ENCODE measurements at places on chromosomes 5 and 9.

GRCh38 chr5:151151793-151152192 is 5.8 kb downstream of the ANXA6 start:
- no peak for DNase-seq

GRCh38 chr5:90618071-90618470 is 59.5 kb downstream of the ADGRV1 start:
- no peak for DNase-seq

DNA sequence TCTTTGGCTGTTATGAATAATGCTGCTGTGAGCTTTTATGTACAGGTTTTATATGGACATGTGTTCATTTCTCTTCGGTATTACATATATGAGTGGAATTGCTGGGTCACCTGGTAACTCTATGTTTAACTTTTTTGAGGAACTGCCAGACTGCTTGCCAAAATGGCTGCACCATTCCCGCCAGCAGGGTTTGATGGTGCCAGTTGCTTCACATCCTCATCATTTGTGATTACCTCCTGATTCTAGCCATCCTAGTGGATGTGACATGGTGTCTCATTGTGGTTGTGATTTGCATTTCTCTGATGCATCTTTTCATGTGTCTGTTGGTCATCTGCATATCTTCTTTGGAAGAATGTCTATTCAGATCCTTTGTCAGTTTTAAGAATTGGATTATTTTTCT is 10.7 kb downstream of the NANS start:
- DNase-seq = no peak

- no peak for DNase-seq
Measured at GRCh38 chr5:1799110-1799601, 481 bp downstream of the MRPL36 start.

- no peak for DNase-seq
Measured at GRCh38 chr9:129524582-129525270, 96.2 kb downstream of the C9orf50 start.

DNA sequence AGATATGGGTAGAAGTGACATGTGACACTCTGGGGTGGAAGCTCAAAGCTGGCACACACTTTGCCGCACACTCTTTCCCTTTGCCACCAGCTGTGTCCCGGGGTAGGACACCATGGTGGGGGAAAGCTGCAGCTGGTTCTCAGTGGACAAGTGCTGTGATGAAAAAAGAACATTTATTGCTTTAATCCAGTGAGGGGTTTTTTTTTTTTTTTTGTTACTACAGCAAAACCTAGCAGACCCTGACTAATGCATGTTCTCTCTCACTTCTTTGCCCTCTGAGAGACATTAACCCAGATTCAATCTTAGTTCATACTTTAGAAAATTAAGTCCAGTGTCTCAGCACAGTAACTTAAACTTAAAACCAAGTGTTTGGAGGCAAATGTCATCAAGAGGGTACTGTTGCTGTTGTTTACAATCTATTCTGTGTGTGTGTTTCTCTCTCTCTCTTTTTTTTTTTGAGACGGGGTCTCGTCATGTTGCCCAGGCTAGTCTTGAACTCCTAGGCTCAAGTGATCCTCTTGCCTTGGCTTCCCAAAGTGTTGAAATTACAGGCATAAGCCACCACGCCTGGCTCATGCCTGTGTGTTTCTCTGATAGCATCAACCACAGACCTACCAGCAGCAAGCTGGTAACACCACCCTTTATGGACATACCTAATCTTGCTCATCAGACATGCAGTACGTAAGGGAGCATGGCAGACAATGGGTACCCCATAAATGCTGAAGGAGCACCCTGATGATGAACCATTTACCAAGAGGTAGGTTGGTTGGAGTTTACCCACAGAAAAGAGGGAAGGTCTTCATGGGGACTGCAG is 84.7 kb upstream of the TBC1D2 start:
- DNase-seq = no peak

DNA sequence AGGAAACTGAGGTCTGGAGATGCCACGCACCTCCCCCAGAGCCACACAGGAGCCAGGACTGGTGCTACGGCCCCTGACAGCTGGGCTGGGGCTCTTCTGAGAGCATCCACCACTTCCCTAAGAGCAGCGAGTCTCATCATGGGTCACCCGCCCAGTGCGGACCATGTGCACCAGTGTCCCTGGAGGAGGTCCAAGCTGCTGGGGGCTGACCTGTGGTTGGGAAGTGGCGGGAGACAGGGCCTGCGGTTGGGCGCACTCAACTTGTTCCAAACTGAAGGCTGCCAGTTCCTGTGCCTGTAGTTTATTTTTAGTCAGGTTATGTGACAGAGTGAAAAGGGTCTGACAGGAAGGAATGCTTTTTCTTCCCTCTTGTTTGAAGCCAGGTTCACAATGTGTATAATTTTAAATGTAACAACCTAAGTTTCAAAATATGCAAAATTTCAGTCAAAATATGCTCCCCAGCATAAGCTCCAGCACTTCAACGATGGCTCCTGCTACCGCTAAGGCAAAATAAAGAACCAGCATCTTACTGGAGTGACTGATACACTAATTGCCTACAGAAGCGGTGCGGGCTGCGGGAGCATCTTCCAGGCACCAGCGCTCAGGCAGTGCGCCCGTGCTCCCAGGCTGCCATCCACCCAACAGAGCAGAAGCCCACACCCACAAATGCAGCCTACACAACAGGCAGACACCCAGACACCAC is 14.8 kb downstream of the BARHL1 start:
- DNase-seq = no peak

DNA sequence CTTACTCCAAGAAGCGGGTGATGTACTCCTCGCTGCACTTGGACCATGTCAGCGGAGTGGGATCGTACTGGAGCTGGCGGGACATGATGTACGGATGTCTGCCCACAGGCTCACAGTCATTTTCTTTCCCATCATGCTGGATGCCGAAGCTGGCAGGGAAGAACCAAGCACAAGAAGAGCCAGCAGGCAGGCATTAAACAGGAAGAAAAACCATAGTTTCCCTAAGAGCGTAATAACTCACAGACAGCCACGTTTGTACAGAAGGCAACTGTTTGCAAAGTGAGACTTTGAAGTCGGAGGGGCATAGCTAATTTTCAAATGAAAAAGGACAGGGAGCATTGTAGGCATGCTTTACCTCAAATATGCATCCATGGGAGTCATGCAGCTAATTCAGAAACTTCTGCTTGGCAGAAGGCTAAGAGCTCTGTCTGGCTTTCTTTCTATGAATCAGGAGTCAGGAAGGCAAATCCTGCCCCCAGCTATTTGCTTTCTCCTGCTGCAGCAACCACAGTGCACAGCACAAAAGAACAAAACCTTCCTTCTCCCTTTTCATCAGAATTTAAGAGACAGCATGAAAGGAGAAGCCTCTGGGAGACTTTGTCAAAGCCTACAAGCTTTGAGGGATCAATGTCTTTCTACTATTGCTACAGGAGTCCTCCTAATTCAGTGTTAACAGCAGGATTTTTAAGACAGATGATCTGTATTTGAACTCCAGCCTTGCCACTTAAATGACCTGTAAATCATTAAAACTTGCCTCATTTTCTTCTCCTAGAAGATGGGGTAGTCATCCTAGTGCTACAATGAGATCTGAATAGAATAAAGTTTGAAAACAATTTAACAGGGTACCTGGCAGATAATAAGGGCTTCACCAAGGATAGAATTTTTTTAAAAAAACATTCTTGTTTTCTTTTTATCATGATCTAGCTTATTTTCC is 209.1 kb downstream of the TARS1 start:
- no peak for DNase-seq

- no peak for DNase-seq
Measured at GRCh38 chr5:16957304-16958196, 21.5 kb upstream of the MYO10 start.

- DNase-seq = no peak
Measured at GRCh38 chr5:179554981-179555380, 4.6 kb downstream of the RUFY1 start.

DNA sequence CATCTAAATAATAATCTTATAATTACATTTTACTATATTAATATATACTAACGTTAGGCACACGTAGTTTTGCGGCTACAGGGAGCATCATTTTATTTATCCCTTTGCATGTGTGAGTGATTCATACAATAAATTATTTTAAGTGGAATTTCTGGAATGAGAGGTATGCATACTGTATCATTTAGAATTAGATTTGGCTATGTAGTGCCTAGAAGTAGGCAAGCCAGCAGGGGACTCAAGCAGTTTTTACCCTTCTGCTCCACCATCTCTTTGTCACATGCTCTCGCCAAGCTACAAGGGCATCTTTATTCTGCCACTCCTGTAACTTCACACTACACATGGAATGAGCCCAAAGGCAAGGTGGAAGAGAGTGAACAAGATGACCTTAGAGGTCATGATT is 60.8 kb downstream of the MEGF10 start:
- DNase-seq = no peak

GRCh38 chr9:4262735-4263141 is 37.1 kb downstream of the GLIS3 start:
- no peak for DNase-seq

DNA sequence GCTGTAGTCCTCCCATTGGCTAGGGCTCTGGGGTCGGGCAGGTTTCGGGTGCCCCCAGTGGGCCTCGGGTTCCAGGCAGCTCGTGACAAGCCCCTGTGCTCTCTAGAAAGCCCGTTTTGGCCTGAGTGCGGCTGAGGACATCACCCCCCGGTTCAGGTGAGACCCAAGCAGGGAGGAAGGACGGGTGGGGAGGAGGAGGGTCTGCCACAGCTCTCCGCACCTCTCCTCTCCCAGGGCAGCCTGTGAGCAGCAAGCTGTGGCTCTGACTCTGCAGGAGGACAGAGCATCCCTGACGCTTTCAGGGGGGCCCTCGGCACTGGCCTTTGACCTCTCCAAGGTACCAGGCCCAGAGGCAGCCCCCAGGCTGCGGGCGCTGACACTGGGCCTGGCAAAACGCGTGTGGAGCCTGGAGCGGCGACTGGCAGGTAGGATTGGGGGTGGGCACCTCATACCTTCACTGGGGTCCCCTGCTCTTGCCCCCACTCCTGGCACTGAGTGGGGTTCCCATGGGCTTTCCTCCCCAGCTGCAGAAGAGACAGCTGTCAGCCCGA is 672 bp downstream of the PAXX start:
- DNase-seq = no peak

- no peak for DNase-seq
Measured at GRCh38 chr9:98572054-98572627, 136.6 kb downstream of the GABBR2 start.

DNA sequence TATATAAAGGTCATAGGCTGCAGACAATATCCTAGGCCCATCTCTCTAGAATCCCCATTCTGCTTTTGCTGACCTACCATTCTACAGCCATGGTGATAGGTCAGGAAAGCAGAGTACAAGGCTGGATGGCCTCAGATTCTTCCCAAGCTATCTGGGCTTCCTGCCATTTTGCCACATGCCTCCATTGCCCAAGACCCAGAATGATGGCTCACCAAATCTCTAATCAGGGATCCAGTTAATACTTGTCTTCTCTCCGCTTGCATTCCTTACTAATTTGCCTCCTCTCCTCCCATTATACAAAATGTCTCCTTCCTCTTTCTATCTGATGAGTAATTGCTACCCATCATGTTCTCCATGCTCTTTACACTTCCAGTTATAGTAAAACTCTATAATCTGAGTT is 22.7 kb upstream of the NDUFS4 start:
- DNase-seq = no peak

GRCh38 chr9:113219186-113219936 is 1.7 kb downstream of the FKBP15 start:
- DNase-seq = no peak

DNA sequence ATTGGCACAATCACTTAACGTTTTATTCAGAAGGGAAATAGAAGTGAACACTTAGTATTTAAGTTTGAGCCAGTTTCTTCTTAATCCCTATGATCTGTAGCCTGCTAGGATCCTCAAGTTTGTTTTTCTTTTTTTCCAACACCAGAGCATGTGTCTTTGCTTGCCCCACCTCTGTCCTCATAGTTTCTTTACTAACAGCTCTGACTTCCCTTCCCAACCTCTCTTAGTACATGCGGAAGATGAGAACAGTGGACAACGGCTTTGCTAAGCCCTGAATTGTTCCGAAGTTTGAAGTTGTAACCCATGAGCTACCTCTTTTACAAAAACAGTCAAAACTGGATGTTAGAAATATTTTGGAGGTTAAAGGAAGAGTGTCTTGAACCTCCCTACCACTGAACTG is 61.7 kb upstream of the TAF11L2 start:
- DNase-seq = no peak

DNA sequence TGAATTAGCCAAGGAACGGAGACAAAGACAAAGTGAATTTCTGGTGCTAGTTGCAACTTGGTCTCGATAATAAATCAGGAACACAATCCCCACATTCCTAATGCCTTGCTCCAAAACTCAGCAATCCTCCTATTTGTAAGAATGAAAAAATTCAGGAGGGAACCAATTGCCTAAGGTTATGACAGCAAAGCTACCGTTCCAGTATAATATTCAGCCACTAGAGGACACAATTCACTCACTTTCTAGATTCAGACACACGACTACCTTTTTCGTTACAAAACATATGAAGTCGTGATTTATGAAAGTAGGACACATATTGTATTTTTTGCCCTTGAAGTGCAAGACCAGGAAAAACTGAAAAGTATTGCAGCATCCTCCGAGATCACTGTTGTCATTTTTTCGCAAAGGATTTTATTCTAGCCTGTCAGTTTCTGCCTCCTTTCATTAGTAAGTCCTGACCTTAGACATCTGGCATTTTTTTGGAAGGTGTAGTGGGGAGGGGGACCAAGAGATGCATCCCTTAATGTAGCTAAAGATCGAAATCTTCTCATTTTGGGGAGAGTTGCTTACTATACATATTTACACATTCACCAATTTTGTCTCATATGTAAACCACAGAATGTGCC is 133.1 kb downstream of the DOCK8 start:
- DNase-seq = peak; percentile 18

DNA sequence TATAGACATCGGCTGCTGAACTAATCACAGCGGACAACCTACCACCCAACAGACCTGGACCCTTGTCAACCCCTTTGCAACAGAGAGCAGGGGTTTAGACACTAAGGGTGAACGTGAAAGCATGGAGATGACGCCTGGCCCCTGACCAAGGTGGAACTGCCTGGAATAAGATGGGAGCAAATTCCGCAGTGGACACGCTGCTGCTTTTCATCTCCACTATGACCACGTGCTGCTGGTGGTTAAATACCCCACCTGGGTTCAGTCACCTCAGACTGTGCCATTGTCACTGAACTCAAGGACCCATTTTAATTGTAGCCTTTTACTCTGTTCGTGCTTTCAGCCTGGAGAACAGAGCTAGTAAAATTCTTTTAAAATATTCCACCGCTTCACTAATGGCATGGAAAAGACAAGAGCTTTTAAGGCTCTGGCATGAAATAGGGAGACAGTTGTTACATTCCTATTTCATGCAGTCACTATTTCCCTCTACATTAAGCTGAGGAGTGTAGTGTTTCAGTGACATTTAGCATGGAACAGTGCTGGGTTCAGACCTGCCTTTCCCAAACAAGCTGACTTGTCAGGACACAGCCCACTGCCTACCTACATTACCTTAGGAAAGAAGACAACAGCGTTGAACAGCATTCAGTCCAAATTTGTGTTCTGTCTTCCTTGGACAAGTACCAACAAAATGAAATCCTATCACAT is 96.8 kb downstream of the ANKRD18B start:
- DNase-seq = no peak

GRCh38 chr5:173919443-173919842 is 31.3 kb downstream of the CPEB4 start:
- no peak for DNase-seq

- DNase-seq = no peak
Measured at GRCh38 chr5:132475987-132476875, 14.3 kb downstream of the IRF1 start.

GRCh38 chr5:132485641-132486317 is 4.8 kb downstream of the IRF1 start:
- DNase-seq = no peak

- DNase-seq = no peak
Measured at GRCh38 chr5:140795259-140795641, 598 bp downstream of the PCDHA2 start.

Measured in SK-N-MC (cell line).